ENCODE measurements at places on chromosomes 1 and 21. TPM values are rescaled to one million over a fixed set of nuclear protein-coding genes. Genes with fewer than 3 reads are reported as not detected.

DNA sequence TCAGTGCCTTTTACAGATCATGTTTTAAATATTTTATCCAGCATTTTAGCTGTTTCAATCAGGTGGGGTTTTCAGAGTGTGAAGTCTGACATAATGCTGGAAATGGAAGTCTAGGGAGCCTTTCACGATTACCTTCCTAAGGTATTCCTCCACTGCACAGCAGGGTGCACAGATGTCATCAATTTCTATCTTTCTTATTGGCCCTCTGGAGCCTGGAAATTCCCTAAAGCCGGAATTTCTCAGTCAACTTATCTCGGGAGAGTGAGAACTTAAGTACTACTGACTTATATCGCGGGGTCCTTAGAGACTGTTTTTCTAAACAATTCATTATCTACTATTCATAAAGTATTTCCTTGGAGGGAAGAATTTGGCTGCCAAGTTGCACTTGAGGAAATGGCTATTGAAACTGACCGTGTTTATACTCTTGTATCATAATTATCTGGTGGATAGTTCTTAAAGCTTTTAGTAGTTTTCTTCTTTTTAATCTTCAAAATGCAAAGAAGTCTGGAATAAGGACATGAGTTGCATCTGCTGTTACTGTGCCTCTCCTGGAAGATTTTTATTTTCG lies 311.8 kb upstream of the B3GALT2 start:
- no peak for DNase-seq

GRCh38 chr1:46062651-46063319 lies 69.6 kb downstream of the PIK3R3 start:
- no peak for DNase-seq

DNA sequence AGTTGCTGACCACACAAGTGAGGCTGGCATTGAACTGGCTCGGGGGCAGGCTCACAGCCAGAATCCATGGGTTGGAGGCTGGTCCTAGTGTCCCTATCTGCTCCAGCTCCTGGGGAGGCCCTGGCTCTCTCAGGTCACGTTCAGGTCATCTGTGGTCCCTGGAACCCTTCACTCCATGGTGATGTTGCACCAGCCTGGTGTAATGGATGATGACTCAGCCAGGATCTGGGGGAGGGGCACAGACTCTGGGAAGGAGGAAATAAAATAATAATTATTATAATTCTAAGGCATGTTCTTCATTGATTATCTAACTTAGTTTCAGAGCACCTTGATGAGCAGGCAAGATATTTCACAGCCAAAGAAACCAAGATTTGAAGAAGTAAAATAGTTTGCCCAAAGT lies 26.6 kb upstream of the FCRL4 start:
- DNase-seq = no peak

DNA sequence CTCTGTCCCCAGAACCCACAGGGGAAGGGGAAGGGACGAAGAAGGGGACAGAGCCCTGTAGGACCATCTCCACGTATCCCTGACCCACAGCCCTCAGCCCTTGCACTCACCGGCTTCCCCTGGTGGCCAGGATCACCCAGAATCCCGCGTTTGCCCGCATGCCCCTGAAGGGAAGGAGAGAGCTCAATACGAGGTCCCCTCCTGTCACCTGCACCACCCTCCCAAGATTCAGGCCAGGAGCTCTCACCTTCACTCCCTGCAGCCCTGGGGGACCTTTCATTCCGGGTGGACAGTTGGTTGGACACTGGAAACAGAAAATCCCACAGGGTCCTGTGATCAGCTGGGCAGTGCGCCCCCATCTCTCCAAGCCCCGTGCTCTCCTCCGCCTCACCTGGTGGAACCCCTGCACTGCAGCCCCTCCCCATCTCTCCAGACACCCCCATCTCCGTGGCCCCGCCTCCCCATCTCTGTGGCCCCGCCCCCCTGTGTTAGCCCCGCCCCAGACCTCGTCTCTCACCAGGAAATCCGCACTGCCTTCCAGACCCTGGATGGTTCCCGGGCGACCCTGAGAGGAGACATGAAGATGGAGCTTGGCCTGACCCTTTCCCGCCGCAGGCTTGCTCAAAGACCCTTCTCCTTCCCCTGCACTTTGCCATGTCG lies 6.0 kb downstream of the COL9A2 start:
- no peak for DNase-seq

Gene TMEM61
- total RNA-seq = 5.6 TPM

Gene UTS2
- 0.26 TPM for total RNA-seq

All from aorta (tissue), 5 donors.